Breast epithelium (tissue), 4 donors: ENCODE measurements at places on chromosomes 1 and 21.

- no peak for DNase-seq
Measured at GRCh38 chr21:39924577-39925308, 57.5 kb downstream of the PCP4 start.

DNA sequence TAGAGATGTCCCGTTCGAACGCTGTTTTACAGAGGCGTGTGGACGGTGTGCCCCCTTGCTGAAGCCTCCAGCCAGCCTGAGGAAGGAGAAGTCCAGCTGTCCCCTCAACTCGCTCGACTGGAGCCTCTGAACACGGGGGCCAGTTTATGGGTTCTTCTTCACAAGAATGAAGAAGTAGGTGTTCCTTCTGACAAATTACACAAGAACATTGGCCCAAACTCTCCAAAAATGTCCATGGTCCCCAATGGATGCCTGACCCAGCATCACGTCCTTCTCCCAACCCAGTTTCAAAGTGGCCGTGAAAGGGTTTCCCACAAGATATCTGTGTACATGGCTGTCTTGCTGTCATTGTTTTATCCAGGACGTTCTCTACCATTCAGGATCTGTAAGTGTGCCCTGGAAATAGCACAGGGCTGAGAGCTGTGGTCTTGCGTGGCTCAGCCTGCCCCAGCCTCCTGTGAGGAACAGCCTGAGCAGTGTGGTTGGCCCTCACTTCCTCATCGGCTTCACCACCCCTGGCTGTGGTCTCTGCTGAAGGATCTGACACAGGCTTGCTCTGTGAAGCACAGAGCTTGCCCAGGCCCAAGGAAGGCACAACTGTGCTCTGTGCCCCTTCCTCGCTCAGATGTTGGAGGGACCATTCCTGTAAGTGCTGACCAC is 1.0 kb upstream of the S100B start:
- no peak for DNase-seq

- no peak for DNase-seq
Measured at GRCh38 chr1:237154157-237154556, 112.2 kb downstream of the RYR2 start.

DNA sequence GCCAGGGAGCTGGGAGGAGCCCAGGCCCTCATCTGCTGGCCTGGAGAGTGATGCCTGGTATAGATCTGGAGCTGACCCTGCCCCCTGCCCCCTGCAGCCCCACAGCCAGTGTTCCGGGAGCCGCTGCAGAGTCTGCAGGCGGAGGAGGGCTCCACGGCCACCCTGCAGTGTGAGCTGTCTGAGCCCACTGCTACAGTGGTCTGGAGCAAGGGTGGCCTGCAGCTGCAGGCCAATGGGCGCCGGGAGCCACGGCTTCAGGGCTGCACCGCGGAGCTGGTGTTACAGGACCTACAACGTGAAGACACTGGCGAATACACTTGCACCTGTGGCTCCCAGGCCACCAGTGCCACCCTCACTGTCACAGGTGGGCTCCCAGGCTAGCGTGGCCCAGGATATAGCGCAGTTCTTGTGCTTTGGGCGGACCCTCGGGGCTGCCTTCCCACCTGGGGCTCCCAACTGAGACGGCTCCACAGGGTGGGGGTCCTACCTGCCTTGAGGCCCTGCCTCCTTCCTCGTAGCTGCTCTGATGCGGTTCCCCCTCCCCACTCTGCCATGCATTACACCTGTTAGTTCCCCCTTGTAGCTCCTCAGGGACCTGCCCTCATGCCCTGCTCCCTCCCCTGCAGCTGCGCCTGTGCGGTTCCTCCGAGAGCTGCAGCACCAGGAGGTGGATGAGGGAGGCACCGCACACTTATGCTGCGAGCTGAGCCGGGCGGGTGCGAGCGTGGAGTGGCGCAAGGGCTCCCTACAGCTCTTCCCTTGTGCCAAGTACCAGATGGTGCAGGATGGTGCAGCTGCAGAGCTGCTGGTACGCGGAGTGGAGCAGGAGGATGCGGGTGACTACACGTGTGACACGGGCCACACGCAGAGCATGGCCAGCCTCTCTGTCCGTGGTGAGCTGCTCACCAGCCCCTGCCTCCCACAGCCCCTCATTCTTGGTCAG is 98.7 kb downstream of the OBSCN start:
- DNase-seq: peak; percentile 38

DNA sequence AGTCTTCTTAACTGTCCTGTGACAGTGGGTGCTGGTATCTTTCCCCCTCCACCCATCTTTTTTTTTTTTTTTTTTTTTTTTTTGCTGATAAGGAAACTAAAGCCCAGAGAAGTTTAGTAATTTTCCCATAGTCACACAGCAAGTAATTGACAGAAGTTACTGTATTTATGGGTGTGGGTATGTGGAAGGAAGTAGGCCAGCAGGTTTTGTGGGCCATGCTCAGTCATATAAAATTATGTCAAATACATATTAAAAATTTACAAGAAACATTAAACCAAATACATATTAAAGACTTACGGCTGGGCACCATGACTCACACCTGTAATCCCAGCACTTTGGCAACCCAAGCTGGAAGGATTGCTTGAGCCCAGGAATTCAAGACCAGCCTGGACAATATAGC is 51.5 kb downstream of the KAZN start:
- DNase-seq: no peak

DNA sequence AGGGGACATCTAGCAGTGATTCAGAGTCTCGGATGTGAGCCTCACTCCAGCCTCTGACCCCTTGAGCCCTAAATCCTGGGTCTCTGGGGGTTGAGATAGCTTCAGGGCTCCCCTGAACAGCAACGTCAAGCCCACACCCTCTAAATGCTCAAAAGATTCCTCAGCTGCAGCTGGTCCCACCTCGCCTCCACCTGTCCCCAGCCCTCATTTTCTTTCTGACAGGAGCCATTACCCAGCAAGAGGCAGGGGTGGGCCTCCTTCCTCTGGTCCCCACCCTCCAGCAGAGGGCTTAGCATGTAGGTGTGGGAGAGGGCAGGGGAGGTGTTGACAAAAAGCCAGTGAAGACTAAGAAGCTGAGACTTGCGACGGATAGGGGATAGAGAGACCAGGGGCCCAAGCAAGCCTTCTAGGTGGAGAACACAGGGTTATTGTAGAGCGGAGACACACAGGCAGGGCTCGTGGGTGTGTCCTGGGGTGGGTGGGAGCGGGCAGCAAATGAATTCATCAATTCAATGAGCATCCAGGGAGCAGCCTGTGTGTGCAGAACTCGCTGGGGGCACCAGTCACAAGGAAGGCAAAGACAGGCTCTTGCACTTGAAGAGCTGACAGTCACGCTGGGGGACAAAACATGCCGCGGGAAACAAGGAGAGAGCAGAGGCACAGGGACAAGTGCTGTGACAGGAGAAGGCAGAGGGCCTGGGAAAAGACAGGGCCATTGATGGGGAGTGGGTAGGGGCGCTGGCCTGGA is 48.9 kb upstream of the GOLT1A start:
- DNase-seq: no peak

DNA sequence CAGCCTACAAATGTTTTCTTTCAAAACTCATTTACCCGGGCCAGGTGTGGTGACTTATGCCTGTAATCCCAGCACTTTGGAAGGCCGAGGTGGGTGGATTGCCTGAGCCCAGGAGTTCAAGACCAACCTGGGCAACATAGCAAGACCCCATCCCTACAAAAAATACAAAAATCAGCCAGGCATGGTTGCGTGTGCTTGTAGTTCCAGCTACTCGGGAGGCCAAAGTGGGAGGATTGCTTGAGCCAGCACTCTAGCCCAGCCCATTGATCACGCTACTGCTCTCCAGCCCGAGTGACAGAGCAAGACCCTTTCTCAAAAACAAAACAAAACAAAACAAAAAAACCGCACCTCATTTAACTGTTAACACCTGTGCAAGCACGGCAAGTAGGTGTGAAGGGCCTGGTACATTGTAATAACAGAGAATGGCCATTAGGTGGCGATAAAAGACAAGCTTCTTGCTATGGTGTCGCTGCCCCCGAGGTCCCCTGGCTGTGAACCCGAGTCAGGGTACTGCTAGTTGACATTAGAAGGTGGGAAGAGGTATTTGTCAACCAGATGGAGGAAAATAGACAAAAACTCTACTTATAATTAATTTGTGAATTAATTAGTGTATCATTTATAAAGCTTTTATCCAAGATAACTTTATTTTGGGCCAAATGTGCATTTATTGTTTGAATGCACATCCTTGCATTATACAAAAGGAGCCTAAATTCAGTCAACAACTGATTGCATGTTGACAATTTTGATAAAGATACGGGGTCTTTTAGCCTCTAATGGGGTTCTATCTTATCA is 66.5 kb downstream of the SH3BGR start:
- peak; percentile 29 for DNase-seq

DNA sequence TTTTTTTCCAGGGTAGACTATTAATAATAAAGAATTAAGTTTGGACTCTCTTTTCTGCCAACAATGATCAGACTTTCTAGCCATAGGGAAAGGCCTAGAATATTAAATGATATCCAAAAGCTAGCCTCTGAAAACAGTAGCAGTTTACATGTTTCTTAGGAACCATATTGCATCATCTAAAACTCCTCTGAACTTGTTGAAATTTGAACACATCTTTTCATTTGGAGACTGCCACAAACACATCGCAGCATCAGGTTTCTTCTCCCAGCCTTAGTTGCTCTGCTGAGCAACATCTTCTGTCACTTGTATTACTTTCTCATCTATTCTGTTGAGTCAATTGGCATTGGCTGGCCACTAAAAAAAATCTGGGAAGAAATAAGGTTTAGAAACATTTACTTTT is 63.2 kb upstream of the GNG4 start:
- DNase-seq: no peak

DNA sequence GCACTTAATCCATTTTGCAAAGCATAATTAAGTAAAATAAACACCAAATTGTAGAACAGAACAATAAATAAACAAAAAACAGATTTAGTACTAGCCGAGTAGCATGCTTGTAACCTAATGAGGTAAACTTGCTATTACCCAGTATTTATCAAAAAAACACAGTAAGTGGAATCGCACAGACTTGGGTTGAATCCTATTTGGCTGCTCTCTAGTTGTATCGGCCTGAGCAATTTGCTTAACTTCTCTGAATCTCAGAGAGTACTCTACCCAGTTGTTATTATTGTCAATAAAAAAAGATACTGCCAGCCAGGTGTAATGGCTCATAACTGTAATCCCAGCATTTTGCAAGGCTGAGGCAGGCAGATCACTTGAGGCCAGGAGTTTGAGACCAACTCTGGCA is 664.3 kb downstream of the ADGRL2 start:
- DNase-seq: no peak

- DNase-seq: no peak
Measured at GRCh38 chr1:174659823-174660222, 212.1 kb downstream of the GPR52 start.

DNA sequence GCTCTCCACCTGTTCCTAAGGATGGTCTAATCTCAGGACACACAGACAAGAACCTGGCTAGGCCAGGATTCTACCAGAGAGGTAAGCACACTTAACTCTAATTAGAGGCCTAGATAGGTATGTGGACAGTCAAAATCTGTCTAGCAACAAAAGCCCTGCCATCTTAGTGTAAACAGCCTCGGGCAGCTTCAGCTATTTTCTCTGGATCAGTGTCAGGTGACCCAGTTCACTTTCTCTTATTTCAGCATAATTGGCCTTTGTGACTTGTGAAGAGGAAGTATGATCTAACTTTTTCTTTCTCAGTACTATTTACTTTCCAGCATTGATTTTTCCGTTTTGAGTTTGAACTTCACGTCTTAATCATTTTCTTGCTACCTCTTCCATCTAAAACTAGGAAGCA is 217.7 kb downstream of the CRB1 start:
- peak; percentile 55 for DNase-seq

DNA sequence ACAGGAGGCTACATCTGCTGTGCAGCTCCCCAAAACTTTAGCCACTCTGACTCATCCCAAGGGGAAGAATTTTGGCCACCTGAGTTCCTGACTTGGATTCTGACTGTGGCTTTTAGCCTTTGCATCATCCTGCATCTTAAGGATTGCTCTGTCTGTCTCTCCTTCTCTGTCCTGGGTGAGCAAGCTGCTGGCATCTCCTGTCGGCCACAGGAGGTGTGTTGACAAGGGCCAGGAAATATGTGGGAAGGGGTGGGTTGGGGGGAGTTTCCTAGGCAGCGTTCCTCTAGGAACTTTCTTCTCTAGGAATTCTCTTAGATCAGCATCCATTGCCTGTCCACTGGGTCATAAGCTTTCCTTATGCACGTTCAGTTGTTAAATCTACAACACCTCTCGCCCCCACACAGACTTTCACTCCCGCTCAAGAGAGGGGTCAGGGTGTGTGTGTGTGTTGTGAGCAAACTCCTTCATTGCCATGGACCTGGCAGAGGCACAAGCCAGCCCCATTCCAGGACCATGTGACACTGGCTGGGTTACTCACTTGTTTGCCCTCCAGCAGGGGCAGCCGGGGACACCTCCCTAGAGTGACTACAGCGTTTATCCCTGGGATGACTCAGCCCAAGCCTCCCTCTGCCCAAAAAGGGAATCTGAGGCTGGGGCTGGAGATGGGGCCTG is 145.0 kb upstream of the DUSP10 start:
- peak; percentile 73 for DNase-seq

GRCh38 chr1:170175484-170175883 is 29.7 kb downstream of the NTMT2 start:
- no peak for DNase-seq

DNA sequence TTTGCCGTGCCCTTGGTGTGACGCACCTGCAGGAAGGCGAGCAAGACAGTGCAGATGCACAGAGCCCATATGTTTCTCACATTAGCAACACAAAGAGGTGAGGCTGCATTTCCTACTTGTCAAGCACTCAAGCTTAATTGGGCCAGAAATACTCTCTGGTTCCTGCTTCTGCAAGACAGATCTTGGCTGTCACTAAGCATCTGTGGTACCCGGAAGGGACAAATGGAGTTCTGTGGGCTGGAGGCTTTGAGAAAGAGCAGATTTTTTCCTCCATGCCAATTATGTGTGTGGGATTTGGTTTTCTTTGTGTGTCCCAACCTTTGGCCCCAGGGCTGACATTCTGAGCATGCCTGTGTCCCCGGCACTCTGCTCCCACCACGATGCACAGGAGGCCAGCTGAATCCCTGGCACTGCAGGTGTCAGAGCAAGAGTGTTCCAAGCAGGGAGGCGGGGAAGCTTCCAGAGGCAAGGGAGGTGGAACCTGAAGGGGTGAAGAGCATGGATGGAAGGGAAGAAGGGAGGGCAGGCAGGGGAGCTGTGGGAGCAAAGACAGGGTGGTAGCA is 52.0 kb upstream of the STUM start:
- DNase-seq: no peak
